Stimulated activated CD8-positive, alpha-beta memory T cell treated with anti-CD3 and anti-CD28 coated beads, Interleukin-7, amount 100 ng/mL, for 4 hours (primary cell): ENCODE measurements at places on chromosomes 1 and 21.

- no peak for DNase-seq
These were observed 21.5 kb downstream of the GNG12 start for GRCh38 chr1:67811781-67812180.

DNA sequence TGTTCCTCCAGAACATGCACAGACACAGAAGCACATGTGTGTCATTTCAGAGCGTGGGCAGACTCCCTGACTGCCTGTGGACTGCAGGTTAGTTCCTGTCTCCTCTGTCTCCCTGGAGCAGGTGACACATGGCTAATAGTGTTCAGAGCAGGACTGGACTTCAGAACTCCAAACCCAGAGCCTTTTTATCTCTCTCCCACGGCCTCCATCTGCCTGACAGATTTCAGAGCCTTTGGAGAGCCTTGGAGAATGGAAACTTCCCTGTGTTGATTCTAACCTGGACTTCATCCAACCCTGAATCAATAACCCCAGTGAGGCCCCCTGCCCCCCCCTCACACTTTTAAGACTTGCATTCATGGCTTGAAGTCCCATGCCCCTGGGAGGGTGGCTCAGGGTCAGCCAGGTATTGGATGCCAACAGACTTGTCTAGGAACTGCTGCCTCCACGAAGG is 44.4 kb downstream of the C1orf198 start:
- DNase-seq, result no peak

- DNase-seq, result no peak
These were observed 88.5 kb downstream of the CEP350 start for GRCh38 chr1:180042988-180043622.

GRCh38 chr1:48644905-48645605 is 131.6 kb downstream of the BEND5 start:
- DNase-seq, result no peak

DNA sequence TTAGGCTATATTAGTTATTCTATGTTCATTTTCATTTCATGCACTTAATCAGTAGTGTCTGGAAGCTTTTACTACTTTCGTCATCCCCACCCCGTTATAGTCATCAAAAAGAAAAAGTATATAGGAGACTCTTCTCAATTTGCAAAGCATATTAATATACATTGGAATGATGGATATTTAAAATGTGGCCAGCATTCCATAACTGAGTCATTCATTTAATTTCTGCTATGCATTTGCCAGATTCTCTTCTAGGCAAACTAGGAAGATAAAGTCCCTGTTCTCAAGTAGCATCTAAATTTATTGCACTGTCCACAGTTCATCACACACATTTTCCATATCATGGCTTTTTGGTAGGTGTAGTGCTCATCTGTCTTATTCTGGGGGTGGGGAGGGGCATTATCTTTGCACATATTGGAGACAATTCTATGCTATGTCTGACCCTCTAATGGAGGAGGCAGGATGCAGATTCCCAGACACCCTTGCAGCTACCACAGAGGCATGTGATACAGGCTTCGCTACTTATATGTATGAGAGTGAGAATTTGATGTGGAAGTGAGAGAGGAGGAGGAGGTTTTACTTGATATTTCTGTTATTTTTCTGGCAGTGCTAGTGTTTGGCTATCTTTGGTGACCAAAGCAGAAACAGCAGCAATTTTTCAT is 125.8 kb downstream of the CTH start:
- no peak for DNase-seq

GRCh38 chr21:34707876-34708325 is 39.1 kb downstream of the CLIC6 start:
- DNase-seq, result no peak

DNA sequence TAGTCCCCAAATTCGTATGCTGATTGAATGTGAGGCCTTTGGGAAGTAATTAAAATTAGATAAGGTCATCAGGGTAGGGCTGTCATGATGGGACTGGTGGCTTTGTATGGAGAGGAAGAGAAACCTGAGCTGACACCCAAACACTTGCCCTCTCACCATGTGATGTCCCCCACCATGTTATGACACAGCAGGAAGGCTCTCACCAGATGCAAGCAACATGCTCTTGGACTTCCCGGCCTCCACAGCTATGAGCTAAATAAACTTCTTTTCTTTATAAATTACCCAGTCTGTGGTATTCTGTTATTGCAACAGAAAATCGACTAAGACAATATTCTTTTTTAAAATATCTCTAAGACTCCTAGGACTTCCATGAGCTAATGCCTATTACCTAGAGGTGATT is 43.6 kb upstream of the GUCA2B start:
- DNase-seq, result no peak

- DNase-seq, result no peak
These were observed 68.7 kb upstream of the ROR1 start for GRCh38 chr1:63705078-63705477.

GRCh38 chr1:33666616-33667015 is 194.2 kb downstream of the ZSCAN20 start:
- DNase-seq, result no peak

DNA sequence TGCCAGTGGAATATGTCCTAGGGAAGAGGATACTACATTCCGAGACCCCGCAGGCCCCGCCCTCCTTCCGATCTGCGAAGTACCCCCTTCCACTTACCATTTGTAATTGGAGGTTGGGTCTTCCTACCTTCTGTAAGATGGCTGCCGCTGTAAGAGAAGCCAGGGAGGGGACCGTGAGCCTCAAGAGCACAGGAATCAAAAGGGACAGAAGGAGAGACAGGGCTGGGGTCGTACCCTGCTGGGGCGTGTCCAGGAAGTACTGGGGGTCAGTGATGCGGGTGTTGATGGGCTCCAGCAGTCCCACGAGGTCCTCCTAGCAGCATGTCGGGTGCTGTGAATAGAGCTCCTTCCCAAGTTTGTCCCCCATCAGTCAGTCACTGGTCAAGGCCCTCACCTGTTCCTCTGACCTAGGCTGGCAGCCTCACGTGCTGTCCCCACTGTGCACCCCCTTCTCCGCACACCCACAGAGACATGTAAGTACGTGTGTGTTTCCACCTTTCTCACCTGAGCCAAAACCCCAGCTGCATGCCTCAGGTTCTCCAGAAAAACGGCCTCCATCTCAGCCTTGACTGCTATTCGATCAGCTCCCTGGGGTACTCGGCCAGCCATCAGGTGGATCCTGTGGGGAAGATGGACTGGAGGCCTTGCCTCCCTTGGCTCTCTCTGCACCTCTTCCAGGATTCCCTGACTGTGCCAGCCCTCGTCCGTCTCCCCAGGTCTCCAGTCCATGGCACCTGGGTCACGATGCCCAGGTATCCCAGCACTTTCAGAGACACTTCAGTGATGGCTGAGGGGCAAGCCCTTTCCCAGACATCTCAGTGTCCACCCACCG is 1.8 kb downstream of the HYI start:
- no peak for DNase-seq

- no peak for DNase-seq
These were observed 17.1 kb upstream of the PARP1 start for GRCh38 chr1:226425004-226425378.

- DNase-seq, result no peak
These were observed 1345.1 kb downstream of the NCAM2 start for GRCh38 chr21:22343303-22343702.

DNA sequence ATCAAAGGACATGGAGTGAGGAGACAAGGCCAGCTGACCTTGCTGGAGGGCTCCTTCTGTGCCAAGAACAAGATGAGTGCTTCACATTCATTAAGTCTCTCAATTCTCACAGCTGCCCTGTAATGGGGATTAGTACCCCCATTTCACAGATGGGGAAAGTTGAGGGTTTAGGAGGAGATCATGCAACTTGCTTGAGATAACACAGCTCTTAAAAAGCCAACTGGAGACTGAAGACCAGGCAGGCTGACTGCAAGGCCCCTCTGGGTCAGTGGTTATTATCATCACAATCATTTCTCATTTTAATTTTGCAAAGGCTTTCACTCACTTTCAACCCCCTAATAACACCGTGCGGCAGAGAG is 46.8 kb downstream of the GPR161 start:
- DNase-seq, result no peak

- no peak for DNase-seq
These were observed 6.7 kb downstream of the HSF2BP start for GRCh38 chr21:43652616-43653015.

GRCh38 chr1:2860476-2861142 is 59.1 kb upstream of the TTC34 start:
- DNase-seq, result no peak

GRCh38 chr1:108893141-108893530 is 16.4 kb downstream of the GPSM2 start:
- no peak for DNase-seq

DNA sequence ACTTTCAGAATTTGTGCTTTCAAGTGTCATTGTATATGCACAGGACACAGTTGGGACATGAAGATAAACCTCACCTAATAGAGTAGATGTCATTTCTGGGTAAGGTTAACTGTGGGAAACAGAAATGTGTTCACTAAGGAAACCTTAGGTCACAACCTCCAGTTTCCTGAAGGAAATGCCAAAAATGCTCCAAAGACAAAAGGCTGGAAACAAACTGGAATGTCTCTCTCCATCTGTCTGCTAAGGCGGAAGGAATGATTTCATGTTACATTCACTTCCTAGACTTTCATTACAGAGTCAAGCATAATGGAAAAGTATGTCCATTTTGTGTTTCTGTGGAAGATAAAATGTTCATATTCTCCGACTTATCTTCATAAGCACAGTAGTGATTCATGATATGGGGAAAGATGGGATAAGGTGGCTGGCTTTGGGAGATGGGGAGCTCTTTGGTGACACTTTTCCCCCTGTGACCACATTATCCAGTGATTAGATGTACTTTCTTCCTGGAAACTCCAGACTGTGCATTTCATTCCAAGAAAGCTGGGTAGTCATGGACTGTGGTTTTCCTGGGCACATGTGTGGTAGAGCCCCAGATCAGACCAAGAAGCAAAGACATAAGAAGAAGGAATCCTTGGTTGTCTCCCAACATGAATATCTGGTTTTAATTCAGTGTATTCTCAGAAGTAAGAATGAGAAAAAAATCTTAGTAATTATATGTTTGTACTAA is 5.7 kb downstream of the S1PR1 start:
- DNase-seq, result no peak

- no peak for DNase-seq
These were observed 3.1 kb downstream of the TRAF5 start for GRCh38 chr1:211329764-211330201.

DNA sequence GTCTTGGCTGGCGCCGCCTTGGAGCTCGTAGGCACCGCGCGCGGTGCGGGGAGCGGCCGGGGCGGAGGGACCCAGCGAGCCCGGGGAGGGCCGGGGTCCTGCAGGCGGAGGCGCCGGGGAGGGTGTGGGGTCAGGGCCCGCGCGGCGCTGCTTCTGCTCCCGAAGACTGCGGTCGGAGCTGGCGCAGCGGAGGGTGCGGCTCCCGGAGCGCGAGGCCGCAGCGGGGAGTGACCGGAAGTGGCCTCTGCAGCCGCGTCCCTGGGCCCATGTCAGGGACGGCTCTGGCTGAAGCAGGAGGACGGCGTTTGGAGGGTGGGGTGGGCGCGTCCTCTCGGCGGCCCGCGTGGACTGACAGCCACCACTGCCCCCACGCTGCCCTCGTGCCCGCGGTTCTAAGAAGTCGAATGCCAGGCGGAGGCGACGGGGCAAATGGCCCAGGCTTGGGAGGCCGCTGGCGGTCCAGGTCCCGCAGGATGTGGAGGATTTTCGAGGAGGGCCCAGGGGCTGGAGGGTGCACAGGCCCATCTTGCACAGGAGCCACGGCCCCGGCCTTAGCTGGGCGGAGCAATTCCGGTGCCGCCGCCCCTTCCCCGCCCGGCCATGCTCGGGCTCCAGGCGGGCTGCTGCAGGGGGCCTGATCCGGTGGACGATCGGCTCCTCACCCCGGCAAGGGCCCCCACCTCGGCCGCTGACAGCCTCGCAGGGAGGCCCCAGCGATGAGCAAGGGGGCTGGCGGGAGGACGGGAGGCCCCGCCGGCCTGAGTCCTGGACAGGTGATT is 7.7 kb upstream of the ZNF669 start:
- DNase-seq, result no peak

DNA sequence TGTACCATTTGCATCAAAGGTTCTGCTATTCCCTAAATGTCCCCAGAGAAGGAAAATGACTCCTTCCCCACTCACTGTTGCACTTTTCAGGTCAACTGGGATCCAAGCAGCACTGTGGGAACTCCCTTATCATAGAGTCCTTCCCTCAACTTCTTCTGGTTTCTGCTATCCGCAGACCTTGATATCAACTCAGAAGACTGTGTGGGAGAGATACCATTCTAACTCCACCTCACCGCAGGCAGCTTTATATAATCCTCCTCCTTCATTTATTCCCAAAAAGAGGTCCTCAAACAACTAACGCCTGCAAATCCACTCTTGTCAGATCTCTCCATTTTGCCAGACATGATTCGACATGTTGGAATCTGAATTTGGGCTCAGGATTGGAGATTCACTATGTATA is 27.3 kb downstream of the LHX9 start:
- DNase-seq, result no peak

DNA sequence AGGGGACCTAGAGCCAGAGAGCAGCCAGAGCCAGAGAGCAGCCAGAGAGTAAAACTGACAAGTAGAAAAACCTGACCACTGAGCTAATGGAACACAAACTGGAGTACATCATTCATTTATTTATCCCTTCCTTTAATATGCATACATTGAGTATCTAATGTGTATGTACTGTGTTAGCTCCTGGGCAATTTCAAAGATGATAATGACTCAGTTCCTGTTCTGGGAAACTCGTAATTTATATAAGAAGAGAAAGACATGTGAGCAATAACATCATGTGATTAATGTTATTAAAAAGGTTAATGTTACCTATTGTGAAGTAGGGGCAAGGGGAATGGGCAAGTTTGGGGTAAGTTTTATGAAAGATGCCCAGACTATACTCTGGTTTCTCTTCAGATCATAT is 199.9 kb downstream of the TNR start:
- no peak for DNase-seq

DNA sequence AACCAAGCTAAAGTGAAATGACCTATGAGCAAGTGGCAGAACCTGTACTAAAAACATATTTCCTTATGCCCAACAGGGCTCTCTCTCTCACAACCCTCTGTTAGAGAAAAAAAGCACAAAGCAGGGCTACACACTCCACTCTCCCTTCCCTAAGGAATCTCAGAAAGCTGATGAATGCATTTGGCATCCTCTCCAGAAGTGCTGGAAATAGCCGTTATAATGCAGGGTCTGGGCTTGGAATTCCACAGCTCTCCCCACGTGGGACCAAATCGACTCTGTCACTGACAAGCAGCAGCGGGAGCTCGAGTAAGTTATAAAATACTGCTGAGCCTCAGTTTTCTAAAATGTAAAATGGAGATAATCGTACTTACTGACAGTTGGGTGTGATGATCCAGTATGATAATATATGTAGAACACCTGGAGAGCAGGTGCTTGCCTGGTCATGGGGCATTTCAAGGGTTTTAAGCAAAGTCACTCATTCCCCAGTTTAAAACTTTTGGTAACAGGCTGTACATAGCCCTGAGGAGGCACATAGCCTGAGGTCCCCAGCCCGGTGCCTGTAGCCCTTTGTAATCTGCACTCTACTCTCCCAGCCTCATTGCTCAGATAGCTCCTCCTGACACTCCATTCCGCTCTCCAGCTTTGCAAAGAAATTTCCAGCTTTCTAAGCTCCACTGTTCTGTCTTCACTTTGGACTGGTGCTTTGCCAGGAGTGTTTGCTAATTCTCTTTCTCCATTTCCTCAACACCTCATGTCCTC is 175.6 kb upstream of the DAB1 start:
- DNase-seq, result no peak

- no peak for DNase-seq
These were observed 99.3 kb downstream of the NCAM2 start for GRCh38 chr21:21097466-21097865.

- no peak for DNase-seq
These were observed 206.2 kb upstream of the RRP15 start for GRCh38 chr1:218078916-218079315.
